ENCODE measurements at places on chromosomes 5 and 9.

GRCh38 chr9:75892216-75892911 is 1.9 kb downstream of the PCSK5 start:
- H3K27ac ChIP-seq: no peak overlapping the region
- H3K36me3 ChIP-seq: no peaks in the 10 kb centered on the region
- DNase-seq: no peak

- no peaks in the 10 kb centered on the region for H3K27me3 ChIP-seq
- DNase-seq: no peak
- no peaks in the 10 kb centered on the region for H3K36me3 ChIP-seq
- H3K27ac ChIP-seq: no peak overlapping the region
- H3K4me1 ChIP-seq: 0 out of 2 replicates have a peak, but pooled peaks cover 1% of the 10 kb centered on the region
Measured at GRCh38 chr5:133527311-133527710, 85.0 kb downstream of the FSTL4 start.

- H3K4me3 ChIP-seq: no peak overlapping the region
- no peaks in the 10 kb centered on the region for H3K4me1 ChIP-seq
- DNase-seq: no peak
- H3K27me3 ChIP-seq: no peaks in the 10 kb centered on the region
Measured at GRCh38 chr5:132549576-132549975, 6.3 kb upstream of the IL5 start.

DNA sequence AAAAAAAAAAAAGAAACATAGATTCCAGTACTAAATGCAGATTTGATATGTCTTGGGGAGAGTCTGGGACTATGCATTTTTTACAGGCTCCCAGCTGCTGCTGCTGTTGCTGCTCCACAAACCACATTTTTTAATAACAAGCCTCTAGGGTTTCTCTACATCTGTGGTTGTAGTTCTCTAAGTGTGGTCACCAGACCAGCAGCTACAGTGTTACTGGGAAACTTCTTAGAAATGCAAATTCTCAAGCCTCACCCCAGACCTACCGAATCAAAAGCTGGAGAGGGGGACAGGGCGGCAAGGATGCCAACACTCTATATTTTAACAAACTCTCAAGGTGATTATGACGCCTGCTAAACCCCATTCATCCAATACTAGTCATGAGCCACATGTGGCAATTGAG is 293.4 kb upstream of the PTGER4 start:
- peaks cover 4% of the 10 kb centered on the region for H3K4me1 ChIP-seq
- H3K4me3 ChIP-seq: no peak overlapping the region
- H3K27me3 ChIP-seq: no peaks in the 10 kb centered on the region
- H3K27ac ChIP-seq: no peak overlapping the region
- DNase-seq: no peak

DNA sequence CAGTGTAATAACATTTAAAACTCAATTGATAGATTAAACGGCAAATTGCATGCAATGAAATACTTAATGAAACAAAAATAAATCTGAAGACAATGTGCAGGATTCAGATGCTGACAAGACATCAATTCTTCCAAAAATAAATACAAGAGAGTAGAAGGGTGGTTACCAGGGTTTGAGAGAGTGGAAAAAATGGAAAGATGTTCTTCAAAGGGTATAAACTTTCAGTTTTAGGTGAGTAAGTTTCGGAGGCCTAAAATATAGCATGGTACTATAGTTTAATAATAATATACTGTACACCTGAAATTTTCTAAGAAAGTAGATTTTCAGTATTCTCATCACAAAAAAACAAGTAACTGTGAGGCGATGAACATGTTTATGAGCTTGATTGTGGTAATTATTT is 48.2 kb upstream of the RASEF start:
- no peak for DNase-seq
- no peak overlapping the region for H3K27ac ChIP-seq
- no peaks in the 10 kb centered on the region for H3K36me3 ChIP-seq
- H3K4me1 ChIP-seq: no peaks in the 10 kb centered on the region

DNA sequence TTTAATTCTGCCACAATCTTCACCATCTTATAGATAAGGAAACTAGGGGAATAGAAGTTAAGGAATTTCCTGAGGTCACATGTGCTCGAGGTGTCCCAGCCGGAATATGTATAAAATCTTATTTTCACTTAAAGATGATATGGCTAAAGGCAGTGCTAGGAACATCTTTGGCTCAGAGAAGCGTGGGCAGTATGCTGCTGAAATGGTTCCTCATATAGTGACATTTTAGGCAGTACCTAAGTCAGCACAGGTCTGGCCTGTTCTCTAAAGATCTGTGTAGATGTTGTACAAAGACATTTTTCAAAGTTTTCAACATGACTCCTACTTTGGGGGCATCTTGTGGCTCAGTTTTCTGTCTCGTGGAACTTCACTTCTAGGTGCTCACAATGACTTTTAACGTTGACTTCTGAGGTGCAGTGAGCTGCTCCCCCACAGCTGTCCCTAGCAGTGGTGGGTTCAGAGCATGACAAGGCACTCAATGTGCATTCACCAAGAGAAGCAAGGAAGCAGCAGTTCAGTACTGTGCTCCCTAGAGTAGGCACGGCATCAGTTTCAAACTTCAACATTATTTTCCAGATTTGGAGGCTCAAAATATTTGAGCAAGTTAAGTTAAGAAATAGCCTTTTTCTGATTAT is 40.3 kb downstream of the TNFAIP8 start:
- no peak overlapping the region for H3K4me3 ChIP-seq
- H3K36me3 ChIP-seq: no peaks in the 10 kb centered on the region
- H3K4me1 ChIP-seq: 0 out of 2 replicates have a peak, but pooled peaks cover 1% of the 10 kb centered on the region
- H3K27me3 ChIP-seq: no peaks in the 10 kb centered on the region

DNA sequence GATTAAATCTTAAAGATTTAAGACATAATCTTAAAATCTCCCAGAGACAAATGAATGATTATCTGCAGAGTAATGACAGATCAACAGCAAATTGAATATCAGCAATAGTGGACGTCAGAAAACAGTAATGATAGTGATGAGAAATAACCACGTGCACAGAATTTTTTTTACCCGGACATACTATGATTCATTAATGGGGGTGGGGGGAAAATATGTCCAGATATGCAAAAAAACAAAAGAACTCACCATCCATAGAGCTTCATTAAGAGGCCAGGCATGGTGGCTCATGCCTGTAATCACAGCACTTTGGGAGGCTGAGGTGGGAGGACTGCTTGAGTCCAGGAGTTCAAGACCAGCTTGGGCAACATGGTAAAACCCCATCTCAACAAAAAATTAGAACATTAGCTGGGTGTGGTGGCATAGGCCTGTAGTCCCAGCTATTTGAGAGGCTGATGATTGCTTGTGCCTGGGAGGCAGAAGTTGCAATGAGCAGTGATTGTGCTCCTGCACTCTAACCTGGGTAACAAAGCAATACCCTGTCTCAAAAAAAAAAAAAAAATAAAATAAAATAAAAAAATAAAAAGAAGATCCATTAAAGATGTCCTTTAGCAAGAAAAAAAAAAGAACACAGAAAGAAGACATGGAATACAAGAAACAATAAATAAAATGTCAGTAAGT is 30.9 kb upstream of the SHOC1 start:
- no peaks in the 10 kb centered on the region for H3K4me1 ChIP-seq
- no peak for DNase-seq
- no peak overlapping the region for H3K27ac ChIP-seq
- no peaks in the 10 kb centered on the region for H3K27me3 ChIP-seq

GRCh38 chr5:139389701-139390638 is at the start of gene MZB1:
Gene MZB1 (minus strand): TSS chr5:139389913. CDS start chr5:139389856, 57 bp downstream.
- no peak within 1 kb of the TSS for H3K27ac ChIP-seq
- peaks cover 11% of the 10 kb centered on the region for H3K4me1 ChIP-seq
- H3K4me3 ChIP-seq: no peak within 1 kb of the TSS
- DNase-seq: no peak

DNA sequence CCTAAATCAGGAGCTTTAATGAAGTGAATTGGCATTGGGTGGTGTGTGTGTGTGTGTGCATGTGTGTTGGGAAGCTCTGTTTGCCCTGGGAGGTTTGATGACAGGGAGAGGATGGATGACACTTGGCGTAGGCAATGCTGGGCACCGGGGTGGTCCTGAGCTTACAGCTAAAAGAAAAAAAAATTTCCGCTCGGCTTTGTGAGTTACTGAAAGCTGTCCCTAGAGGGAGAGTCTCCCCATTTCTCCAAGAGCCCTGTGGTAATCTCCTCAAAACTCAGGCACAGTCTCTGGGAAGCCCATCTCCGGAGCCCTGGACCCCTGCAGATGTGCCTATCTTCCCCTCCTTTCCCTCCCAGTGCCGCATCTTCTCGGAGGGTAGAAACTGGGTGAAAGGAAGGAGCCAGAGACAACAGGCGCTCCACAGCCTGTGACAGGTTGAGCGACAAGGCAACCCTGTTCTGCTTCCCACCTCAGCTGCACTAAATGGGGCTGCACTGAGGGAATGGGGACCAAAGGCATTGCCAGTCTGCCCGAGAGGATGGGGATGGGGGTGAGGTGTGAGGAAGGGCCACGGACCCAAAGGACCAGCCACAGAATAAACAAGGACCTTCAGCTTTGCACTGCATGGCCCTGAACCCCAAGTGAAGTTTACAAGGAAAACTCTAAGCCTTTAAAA is 35.8 kb upstream of the TIFAB start:
- peaks cover 85% of the 10 kb centered on the region for H3K27me3 ChIP-seq
- H3K4me3 ChIP-seq: no peak overlapping the region
- no peak for DNase-seq
- peaks cover 18% of the 10 kb centered on the region for H3K4me1 ChIP-seq

GRCh38 chr5:151383011-151383410 is 35.7 kb upstream of the SLC36A2 start:
- no peaks in the 10 kb centered on the region for H3K36me3 ChIP-seq
- peaks cover 5% of the 10 kb centered on the region for H3K4me1 ChIP-seq
- H3K27me3 ChIP-seq: no peaks in the 10 kb centered on the region
- DNase-seq: no peak
- H3K4me3 ChIP-seq: no peak overlapping the region

DNA sequence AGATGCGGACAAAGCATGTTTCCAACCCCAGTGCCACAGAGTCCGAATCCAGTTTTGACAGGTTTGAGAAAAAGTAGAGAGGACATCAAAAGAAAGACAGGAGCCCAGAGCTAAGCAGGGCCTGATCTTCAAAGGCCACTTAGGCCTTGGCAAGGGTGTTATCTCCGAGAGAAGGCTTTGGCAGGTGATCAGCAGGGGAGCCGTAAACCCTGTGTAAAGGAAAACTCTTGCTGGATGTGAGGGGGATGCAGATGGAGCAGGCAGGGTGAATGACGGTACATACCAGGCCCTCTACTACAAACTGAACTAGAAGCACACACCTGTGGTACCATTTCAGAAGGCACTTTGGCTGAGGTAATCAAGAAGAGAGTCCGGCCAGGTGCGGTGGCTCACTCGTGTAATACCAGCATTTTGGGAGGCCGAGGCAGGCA is 1.4 kb upstream of the HNRNPH1 start:
- peaks cover 8% of the 10 kb centered on the region for H3K36me3 ChIP-seq
- H3K4me3 ChIP-seq: no peak overlapping the region
- peaks cover 6% of the 10 kb centered on the region for H3K4me1 ChIP-seq
- H3K27me3 ChIP-seq: no peaks in the 10 kb centered on the region
- no peak for DNase-seq
- H3K27ac ChIP-seq: no peak overlapping the region

DNA sequence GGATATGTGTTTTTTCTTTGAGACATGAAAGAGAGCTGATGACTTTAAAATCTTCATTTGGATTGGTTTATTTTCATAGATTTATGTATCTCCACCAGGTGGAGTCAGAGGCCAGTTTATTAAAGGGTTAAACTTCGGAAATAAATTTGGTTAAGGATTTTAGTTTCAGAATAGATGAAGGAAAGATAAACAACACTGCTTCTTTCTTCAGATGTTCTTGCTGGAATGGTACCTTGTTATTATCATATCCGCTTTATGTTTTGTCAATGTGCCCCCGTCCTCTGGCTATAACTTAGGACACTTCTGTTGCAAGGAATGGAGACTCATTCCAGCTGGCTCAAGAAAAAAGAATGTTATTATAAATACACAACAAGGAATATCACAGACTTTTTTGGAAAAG is 81.2 kb downstream of the ALDH1A1 start:
- no peaks in the 10 kb centered on the region for H3K27me3 ChIP-seq
- H3K27ac ChIP-seq: no peak overlapping the region
- no peaks in the 10 kb centered on the region for H3K36me3 ChIP-seq
- DNase-seq: no peak

- no peaks in the 10 kb centered on the region for H3K4me1 ChIP-seq
- H3K4me3 ChIP-seq: no peak overlapping the region
- H3K36me3 ChIP-seq: no peaks in the 10 kb centered on the region
- DNase-seq: no peak
- no peaks in the 10 kb centered on the region for H3K27me3 ChIP-seq
Measured at GRCh38 chr5:11443831-11444230, 460.4 kb downstream of the CTNND2 start.

DNA sequence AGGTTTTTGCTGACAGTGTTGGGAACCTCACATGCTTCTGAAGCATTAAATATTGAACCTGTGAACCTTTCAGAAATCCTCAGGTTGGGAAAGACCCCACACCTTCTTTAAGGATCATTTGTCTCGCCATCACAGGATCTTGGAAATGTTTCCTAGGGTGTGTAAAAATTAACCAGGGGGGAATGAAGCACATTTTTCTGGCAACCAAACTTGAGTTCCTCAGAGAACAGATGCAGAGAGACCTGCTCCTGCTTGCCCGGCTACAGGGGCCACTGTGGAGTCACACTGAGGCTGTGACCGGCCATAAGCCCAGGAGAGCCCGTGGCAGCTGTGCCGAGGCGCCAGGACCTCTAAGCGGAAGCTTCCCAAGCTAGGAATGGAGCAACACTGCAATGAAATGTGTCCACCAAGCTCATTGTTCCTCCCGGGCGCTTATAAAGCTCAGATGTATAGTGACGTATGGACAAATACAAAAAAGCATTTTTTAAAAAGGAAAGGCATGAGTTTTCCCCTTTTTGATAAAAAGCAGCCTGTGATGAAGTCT is 7.7 kb downstream of the CXCL14 start:
- H3K27me3 ChIP-seq: no peaks in the 10 kb centered on the region
- H3K36me3 ChIP-seq: no peaks in the 10 kb centered on the region
- 0 out of 2 replicates have a peak, but pooled peaks cover 1% of the 10 kb centered on the region for H3K4me1 ChIP-seq

DNA sequence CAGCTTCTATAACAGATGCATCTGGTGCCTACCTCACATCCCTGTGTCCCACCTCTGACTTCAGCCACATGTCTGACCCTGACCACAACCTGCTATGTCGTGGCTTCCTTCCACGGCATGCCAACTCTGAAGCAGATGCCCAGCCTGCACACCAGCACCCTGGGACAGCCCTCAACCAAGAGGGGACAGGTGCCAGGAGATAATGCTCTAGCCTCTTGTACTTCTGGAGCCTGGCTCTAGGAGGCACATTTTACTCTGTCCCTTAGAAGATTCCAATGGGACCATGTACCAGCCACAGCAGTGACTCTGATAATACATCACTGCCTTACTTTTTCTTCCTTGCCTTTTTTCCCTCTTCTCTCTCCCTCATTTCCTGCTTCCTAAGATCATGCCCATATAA is 51.4 kb downstream of the EBF1 start:
- no peak for DNase-seq
- no peaks in the 10 kb centered on the region for H3K36me3 ChIP-seq
- H3K27ac ChIP-seq: no peak overlapping the region
- no peak overlapping the region for H3K4me3 ChIP-seq
- H3K4me1 ChIP-seq: peaks cover 6% of the 10 kb centered on the region

- H3K27me3 ChIP-seq: no peaks in the 10 kb centered on the region
- H3K4me3 ChIP-seq: no peak overlapping the region
- DNase-seq: no peak
- H3K4me1 ChIP-seq: no peaks in the 10 kb centered on the region
Measured at GRCh38 chr9:71303351-71303750, 181.9 kb upstream of the TRPM3 start.

- no peak overlapping the region for H3K27ac ChIP-seq
- DNase-seq: no peak
- no peaks in the 10 kb centered on the region for H3K36me3 ChIP-seq
- H3K27me3 ChIP-seq: no peaks in the 10 kb centered on the region
- H3K4me3 ChIP-seq: no peak overlapping the region
- no peaks in the 10 kb centered on the region for H3K4me1 ChIP-seq
Measured at GRCh38 chr5:179986328-179986727, 78.6 kb upstream of the TBC1D9B start.

GRCh38 chr9:94623253-94623652 is 16.1 kb downstream of the FBP1 start:
- H3K4me1 ChIP-seq: no peaks in the 10 kb centered on the region
- no peaks in the 10 kb centered on the region for H3K27me3 ChIP-seq
- H3K36me3 ChIP-seq: no peaks in the 10 kb centered on the region
- H3K27ac ChIP-seq: no peak overlapping the region
